ENCODE measurements at places on chromosomes 12 and 14.

DNA sequence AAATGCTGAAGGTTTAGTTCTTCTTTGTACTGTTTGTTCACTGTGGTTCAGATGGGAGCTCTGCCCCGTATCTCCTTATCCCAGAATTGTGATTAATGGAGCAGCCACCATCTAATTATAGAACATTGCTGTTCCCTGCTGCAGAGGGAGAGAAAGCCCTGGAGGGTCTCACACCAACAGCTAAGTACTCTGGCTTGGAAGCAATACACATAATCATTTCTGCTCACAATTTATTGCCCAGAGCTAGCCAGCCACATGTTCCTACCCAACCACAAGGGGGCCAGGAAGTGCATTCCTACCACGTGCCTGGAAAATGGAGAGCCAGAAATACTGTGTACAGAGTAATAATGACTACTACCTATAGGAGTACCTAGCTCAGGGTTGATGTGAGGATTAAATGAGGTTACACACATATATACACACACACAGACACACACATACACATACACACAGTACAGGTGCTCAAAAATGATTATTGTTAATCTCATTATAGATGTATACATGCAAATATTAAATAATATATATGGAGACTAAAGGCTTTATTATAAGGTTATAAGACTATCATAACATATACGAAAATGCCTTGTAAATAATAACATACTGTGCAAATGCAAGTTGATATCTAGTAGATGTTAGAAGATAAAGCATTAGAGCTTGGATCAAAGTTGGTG is 22.3 kb downstream of the MSRB3 start:
- no peak for DNase-seq

DNA sequence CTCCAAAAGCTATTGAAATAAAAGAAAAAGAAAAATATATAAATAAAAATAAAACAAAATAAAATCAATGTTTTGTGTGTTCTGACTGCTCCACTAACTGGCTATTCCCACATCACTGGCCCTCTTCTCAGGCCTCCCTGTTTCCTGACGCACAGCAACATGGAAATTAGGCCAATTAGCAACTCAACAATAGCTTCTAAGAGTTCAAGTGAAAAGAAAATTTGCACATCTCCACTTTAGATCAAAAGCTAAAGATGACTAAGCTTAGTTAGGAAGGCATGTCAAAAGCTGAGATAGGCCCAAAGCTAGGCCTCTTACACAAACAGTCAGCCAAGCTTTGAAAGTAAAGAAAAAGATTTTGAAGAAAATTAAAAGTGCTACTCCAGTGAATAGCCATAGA is 200.8 kb downstream of the DUSP6 start:
- DNase-seq: no peak

GRCh38 chr12:106506691-106507090 is 76.1 kb upstream of the RFX4 start:
- no peak for DNase-seq

DNA sequence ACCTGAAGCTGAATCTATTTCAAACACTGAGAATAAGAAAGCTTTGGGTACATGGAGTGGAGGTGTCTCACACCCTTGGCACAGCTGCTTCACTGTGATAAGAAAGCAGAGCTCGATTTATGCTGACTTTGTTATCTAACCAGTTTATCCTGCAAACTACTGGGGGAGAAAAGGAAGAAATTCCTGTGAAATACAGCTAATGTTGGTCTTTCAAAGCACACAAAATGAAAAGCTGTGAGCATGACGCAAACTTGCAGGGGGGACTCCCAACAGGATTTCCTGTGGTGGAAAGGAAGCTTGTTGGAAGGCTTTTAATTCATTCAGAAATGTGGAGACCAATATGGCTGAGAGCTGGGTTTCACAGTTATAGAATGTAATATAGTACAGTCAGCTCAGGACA is 53.4 kb downstream of the SRGAP1 start:
- no peak for DNase-seq

DNA sequence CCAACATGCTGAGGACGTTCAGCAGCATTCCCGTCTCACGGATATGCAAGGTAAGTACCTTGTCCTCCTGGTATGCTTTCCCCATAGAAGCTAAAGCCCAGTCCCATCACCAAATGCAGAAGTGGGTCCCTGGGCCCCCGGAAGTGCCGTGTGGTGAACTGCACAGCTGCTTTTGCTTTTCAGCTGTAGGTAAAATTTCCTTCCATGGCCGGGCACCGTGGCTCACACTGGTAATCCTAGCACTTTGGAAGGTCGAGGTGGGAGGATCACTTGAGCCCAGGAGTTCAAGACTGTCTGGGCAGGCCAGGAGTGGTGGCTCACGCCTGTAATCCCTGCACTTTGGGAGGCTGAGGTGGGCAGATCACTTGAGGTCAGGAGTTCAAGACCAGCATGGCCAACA is 44.1 kb downstream of the HSP90AA1 start:
- DNase-seq: no peak

GRCh38 chr12:66190519-66191370 is 1.7 kb downstream of the IRAK3 start:
- no peak for DNase-seq

- no peak for DNase-seq
Measured at GRCh38 chr14:39434401-39434800, 2.2 kb upstream of the FBXO33 start.

GRCh38 chr14:71388862-71389261 is 481.6 kb downstream of the PCNX1 start:
- DNase-seq: no peak

DNA sequence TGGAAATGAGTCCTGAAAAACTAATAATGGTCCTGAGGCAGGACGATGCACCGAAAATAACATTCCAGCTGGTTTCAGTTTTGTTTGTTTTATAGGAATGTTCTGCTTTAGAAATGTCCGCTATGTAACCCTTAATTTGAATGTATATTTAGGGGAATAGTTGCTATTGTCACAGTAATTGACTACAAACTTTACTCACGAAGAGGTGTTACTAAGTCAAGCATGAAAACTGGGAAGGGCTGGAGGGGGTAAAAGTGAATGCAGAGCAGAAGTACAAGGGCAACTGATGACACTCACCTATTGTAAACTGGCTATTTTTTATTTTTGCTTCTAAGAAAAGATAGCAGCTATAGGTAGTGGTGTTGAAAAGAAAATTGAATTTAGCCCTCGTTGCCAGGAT is 230.7 kb upstream of the SYT10 start:
- no peak for DNase-seq

DNA sequence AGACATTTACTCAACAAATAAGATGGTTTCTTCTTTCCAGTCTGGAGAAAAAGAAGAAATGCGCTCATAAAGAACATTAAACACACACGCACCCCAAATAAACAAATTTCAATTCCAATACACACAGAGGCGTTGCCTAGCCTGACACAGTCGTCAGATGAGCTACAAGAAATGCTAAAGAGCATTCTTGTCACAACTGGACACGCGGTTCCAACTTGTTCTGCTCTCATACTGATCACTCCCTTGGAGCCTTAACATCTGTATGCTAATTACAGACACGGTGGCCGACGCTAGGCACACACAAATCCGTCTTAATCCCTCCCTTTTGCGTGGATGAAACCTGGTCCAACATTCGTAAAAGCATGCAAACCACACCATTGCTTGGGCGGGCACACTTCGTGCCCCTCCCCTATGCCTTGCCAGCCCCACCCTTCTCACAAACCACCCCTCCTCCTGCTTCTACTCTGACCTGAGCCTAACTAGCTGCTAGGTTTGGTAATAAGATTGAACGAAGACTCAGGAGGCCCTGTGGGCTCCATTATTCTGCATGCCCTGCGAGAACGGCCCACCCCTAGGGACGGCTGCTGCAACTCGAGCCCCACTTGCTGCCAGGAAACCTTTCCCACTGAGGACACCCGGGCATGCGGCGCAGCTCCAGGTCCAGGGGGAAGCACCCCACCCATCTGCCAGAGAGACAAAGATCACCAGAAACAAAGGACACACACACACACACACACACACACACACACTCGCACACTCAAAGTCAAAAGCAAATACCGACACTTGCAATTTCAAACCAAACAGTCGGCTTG is 1.2 kb downstream of the KCNK10 start:
- DNase-seq: no peak

DNA sequence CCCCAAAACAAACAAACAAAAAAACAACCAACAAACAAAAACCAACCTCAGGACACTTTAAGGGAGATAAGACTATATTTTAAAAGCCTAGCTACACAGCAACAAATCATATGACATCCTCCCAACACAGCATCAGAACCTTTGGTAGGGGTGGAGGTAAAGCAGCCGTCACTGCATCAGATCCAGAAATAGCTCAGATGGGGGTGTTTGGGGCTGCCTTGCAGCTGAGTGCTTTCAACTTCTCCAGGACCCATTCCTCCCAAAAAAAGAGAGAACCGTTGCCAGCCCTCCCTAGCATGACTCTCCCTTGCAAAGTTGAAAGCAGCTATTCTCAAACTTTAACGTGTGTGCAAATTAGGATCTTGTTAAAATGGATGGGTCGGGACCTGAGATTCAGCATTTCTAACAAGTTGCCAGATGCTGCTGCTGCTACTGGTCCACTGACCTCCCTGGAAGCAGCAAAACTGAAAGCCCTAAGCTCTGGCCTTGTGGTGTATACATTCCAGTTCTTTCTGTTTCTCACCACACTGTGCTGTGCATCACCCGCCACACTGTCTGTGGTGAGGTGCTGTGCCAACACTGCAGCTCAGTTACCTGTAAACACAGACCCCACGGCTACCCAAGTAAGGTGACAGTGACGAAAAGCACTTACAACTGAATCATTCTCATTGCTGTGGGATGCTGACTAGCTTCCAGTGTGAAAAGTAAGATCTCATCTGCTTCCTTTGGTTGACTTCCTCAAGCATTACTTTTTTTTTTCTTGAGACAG is 54.0 kb downstream of the SLC38A1 start:
- DNase-seq: no peak

DNA sequence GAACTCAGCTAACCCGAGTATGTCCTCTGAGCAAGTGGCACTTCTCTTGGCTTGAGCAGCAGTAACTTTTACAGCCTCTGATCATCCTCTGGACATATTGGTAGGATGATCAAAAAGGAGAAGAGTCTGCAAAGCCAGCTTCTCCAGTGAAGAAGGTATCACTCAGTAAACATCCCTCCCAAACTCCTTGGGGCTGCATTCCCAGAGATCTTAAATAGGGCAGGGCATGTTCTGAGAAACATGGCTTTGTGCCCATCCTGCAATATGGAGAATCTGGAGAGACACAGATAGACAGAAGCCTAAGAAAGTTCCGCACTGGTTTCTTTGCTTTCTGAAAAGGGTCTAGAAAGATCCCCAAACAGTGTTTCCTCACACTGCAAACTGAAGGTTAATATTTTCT is 65.4 kb downstream of the RBM19 start:
- peak; percentile 13 for DNase-seq

DNA sequence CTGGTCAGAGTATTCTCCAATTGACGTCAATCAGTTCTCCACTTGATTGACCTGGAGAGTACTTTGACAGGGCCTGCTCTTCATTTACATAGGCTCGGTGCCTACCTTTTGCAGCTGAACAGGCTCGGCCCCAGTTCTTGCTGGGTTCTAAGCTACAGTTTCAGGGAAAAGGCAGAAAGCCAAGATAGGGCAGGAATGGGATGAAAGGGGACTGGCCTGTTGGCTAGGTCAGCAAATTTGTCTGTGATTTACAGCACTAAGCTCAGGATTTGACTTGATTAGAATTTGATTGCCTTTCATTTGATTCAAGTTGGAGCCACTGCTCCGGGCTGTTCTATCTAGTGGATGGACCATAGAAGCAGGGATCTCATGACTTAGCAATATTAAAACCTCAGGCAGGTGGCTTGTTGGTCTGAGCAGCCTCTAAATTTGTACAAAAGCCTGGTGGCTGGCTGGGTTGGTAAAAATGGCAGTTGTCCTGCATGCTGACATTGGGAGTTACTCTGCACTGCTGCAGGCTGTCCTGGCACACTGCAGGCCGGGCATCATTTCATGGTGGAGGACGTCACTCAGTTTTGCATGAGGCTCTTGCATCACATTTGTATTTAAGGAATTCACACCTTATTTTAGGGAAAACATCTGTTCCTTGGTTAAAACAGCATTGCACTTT is 71.8 kb downstream of the BICD1 start:
- no peak for DNase-seq

GRCh38 chr12:19010726-19011125 is 118.8 kb upstream of the PLEKHA5 start:
- DNase-seq: no peak

DNA sequence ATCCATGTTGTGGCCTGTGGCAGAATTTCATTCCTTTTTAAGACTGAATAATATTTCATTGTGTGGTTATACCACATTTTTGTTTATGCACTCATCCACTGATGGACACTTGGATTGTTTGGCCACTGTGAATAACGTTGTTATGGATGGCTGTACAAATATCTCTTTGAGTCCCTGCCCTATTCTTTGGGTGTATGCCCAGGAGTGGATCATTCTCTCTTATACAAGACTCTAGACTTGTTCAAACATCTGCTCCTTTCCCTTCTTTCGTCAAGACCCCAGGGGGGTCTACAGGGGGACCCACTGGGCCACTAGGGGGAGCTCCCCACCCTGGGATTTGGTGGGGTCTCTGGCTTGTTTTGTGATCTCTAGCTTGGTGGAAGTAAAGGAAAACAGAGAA is 77.4 kb downstream of the FBXL14 start:
- peak; percentile 77 for DNase-seq

DNA sequence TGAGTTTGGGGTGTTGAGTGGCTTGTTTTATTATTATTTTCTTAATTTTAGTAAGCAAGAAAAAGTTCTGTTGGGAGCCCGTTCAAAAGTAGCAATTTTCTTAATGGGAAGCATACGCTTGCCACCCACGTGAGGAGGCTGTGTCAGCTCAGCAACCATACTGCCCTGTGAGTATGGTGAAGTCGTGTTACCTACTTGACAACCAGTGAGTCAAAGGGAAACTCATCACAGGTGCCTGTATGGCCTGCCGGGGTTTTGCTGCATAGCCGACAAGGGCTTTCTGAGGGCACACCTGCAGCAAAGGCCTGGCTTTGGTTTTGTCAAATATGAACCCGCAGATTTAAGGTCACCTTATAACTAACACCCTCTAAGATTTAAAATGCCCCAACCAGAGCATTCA is 31.1 kb downstream of the PITPNM2 start:
- DNase-seq: no peak

GRCh38 chr14:66238969-66239368 is 247.2 kb upstream of the CCDC196 start:
- DNase-seq: no peak

GRCh38 chr12:79141776-79142175 is 277.2 kb downstream of the SYT1 start:
- DNase-seq: no peak

GRCh38 chr14:54450535-54450934 is 9.4 kb upstream of the CNIH1 start:
- no peak for DNase-seq

- DNase-seq: no peak
Measured at GRCh38 chr14:78610994-78611393, 440.8 kb downstream of the NRXN3 start.

DNA sequence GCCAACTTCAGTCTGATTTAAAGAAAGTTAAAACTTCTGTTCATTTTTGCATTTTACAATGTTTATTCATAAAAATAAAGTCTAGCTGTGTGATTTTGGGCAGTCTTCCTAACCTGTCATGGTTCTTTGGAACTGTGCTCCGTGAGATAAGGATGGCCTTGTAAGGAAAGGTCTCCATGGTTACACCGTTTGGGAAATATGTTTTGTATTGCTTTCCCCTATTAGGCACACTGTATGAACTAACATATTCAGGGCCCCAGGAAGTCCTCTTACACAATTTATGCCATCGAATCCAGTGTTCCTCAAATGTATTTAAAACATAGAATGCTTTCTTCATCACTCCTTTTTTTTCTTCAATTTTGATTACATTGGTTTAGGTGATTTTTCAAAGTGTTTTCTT is 54.5 kb downstream of the APAF1 start:
- DNase-seq: no peak

GRCh38 chr12:122046145-122046544 is 24.5 kb downstream of the BCL7A start:
- peak; percentile 15 for DNase-seq

- DNase-seq: no peak
Measured at GRCh38 chr12:6768437-6768914, 2.3 kb downstream of the PTMS start.
